ENCODE measurements at places on chromosomes 11 and 22.

DNA sequence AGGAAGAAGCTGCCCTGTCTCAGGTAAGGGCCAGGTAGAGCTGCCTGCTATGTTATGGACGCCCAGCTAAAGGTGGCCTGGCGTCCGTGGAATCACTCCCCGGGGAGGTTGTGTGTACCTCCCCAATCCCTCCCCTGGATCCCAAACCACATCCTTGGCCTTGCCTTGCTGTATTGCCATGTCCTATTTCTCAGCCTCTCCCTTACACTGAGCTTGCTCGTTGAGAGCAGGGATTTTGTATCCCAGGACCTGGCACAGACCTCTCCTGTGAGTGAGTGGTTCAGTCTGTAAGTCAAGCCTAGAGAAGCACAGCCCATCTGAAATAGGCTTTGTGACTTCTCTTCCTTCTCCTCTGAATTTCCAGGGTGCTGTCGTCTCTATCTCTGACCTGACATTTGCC lies 53.9 kb downstream of the TRAF6 start:
- DNase-seq: no peak

GRCh38 chr11:30433831-30434230 lies 110.9 kb downstream of the ARL14EP start:
- DNase-seq: no peak

GRCh38 chr11:47234669-47235100 lies 13.9 kb downstream of the ACP2 start:
- DNase-seq: peak; percentile 80

DNA sequence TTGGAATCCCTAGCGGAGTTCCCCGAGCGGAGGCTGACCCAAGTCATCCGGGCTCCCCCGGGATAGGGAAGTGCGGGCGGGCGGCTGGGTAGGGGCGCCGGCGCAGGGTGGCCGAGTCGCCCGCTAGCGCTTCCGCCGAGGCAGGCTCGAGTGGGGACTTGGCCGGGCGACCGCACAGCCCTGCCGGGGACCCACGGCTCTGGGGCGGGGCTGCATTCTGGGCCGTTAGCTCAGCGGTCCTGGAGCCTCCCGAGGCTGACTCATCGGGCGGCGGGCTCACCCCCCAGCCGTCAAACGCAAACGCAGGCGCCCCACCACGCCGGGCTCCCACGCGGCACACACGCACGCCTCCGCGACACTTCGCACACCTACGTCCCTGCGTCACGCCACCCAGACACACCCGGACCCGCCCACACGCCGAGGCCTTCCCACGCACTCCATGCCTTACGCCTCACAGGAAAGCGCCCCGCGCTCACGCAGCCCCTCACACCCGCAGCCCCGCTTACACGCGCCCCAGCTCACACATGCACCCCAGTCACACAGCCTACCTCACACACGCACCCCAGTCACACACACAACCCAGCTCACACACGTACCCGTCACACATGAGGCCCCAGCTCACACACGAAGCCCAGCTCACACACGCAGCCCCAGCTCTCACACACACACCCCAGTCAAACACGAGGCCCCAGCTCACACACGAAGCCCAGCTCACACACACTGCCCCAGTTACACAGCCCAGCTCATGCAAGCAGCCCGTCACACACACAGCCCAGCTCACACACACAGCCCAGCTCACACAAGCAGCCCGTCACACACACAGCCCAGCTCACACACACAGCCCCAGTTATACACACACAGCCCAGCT lies 1.2 kb downstream of the PHLDB1 start:
- DNase-seq: peak; percentile 87

DNA sequence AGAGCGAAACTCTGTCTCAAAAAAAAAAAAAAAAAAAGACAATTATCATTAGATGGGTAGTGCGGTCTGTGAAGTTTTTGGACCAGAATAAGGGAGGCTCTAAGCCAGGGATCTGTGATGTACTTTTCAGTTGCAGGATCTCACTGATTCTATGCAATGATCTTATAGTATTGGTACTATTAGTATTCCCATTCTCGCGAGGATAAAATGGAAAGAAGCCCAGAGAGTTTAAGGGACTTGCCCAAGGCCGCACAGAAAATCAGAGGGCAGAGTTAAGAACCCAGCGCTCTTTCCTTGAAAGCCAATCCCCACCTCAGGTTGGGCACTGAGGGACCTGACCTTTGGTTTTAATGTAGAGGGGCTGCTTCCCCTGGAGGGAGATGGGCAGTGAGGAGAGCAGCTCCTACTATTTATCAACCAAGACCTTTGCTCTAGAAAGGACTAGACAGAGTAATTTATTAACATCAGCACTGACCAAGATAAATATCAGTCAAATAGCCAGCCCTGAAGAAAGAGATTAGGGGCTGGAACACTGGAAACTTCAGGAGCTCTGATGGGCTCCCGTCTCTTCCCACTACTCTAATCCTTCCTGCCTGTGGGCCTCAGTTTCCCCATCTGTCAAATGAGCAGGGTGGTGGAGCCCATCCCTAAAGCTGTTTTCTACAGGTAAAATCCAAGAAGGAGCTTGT lies 6.0 kb downstream of the NIPSNAP1 start:
- DNase-seq: no peak

GRCh38 chr22:30284666-30285065 lies 4.6 kb downstream of the CASTOR1 start:
- no peak for DNase-seq

DNA sequence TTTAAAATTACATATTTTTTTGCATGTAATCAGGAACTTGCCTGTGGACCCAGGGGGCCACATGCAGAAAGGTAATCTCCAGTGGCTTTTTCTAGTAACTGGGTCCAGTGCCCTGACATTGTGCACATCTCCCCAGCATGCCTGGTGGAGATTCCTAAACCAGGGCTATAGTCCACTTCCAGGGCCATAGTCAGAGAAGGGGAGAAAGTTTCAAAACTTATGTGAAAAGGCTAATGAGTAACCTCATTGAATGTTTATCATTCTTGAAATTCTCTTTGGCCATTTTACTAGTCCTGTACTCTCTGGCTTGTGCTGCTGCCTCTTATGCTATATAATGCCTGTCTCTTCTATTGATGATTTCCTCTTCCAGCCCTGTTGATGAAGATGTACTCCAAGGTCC lies 47.8 kb downstream of the BARX2 start:
- DNase-seq: no peak

DNA sequence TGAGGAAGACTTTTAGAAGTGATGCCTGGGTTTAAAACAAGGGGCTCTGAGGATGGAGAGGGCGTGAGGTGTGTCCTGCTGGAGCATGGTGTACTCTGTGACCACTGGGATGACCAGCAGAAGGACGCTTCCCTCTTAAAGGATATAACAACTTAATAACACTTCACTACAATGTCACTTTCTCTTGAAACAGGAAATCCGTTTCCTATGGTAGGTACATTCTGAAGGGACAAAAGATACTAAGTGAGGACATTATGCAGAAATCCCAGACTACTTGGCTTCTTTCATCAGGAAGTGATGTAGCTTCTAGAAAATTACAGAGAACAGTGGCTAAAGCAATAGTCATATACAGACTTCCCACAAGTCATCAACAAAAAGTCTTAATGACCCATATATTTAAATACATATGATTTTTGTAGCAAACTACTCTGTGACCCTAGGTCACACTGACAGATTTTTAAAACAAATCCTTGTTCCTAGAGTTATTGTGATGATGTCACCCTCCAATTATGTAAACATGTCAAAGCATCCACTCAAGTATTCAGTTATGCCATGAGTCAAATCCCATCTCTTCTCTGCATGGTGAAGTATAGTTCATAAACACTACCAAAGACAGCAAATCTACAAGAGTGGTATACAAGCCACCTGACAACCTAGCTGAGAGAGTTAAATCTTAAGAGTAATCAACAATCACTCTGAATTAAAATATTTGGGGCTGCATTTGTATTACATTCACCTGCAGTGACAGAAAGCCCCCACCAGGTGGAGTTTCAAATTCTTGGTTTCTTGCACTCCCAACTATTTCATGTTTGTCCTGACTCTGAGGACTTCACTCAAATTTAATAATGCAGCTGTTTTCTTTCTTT lies 32.8 kb downstream of the PITPNB start:
- DNase-seq: peak; percentile 58

DNA sequence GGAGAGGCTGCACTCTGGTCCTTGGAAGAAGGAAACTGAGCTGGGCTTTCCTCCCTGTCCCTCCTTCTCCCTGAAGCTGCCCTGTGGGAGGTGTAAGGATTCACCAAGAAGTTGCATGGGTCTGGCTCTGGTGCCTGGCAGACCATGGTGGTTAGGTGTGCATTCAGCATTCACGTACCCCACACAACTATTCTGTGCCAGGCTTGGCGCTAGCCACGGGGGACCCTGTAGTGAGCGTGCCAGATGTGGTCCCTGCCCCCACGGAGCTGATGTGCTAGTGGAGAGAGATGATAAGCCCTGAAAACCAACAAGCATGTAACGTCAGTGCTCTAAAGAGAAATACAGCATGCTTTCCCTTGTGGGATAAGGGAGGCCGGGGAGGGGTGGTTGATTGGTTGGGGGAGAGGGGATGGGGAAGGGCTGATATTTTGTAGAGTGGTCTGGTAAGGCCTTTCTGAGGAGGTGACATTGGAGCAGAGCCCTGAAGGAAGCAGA lies 48.9 kb downstream of the CD82 start:
- no peak for DNase-seq

DNA sequence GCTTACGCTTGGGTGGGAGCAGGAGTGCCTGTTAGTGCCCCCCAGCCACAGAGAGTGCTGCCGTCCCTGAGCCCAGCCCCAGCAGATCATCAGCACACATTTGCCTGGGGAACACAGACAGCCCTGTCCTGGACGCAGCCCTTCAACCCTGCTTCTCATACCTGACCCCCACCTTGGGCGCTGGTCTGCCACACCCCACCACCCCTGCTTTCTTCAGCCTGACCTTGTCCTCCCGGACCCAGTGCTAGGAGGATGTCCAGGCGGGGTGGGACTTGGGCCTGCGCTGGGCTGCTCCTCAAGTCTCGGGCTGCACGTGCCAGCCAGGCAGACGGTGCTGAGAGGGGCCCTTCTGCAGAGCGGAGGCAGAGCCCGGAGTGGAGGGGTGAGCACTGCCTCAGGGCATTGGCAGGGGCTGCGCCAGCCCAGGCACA lies 119.2 kb downstream of the KCNQ1OT1 start:
- DNase-seq: no peak

GRCh38 chr22:21009638-21010425 lies 5.1 kb upstream of the P2RX6 start:
- DNase-seq: peak; percentile 36

GRCh38 chr22:38305471-38306448 lies 11.5 kb downstream of the CSNK1E start:
- DNase-seq: peak; percentile 52

DNA sequence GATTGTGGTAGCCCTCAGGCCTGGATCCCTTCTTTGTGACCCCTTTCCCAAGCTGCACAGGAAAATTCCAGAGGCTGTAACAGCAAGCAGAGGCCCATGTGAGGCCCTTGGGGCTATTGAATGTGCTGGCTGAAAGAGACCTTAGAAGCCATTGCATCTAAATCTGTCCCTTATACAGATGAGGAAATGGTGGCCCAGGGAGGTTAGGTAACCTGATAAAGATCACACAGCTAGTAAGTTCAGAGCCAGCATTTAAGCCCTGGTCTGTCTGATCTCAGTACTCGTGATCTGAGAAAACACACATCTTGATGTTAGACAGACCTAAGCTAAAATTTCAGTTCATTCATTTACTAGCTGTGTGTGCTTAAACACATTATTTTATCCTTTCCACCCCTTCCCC lies 115.9 kb upstream of the TBCEL start:
- DNase-seq: no peak

- no peak for DNase-seq
Observed at GRCh38 chr11:134901542-134901941, 489.5 kb upstream of the B3GAT1 start.

DNA sequence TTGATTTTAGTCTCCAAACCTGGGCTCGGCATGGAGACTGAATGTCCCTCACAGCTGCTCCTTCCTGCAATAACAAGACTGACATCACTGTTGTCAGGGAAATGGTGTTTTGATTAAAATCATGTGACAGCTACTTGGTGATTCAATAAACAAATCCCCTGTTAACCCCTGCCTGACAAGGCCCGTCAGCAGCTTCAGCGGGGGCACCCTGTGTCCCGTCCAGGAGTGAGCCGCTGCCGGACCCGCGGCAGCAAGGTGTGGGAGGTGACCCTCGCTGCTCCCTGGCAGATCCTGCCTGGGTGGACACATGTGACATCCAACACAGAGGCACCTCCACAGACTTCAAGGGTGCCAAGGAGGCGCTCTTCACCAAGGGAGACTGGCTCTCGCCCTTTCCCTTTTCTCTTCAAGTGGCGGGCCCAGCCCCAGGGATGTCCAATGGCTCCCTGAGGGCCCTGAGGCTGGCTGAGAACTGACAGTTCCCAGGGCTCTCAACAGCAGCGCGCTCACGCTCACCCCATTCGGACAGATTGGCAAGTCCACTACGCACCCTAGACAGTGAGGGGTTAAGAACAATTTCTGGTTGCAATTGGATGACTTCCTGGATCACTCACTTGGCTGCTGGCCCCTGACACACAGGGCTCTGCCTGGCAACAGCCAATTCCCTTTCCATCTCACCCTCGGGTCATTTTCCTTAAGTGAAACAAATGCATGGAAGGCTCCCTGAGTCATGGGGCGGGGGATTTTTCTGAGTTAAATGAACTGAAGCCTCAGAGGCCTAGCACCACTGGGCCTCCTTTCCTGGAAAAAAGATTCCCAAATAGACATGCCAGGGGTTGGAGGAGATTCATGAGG lies 30.7 kb downstream of the PPP2R1B start:
- no peak for DNase-seq
